ENCODE measurements at places on chromosomes 2 and 18.

DNA sequence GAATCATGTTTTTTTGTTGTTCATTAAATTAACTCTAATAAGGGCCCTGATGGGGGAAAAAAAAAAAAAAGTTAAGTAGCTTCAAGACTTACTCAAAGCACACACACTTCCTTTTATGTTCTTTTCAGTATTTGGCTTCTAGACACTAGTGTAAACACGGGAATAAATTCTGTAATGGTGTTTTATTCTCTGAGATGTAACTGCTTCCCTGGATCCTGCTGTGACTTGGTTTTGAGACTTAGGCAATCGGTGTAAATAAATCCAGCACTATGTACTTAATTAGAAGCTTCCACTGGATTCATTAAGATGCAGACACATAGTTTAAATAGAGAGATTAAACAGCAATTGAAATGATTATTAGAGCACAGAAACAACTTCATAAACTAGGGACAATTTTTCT, 26.1 kb upstream of the AP1S3 start:
- no peak for ATAC-seq

DNA sequence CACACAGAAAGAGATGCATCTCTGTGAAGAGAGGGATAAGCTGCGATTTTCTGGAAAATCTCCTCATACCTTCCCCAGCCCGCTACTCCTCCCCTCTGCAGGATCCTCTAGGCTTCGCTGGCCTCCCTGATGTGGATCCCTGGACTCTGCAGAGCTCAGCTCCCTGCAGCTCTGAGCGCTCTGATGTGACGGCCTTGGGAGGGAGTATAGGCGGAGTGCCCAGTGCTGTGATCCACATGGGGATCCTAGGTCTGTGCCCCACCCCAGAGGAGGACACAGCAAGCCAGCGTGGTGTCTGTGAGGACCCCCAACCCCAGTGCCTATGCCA, 111.0 kb downstream of the GYPC start:
- ATAC-seq: no peak

DNA sequence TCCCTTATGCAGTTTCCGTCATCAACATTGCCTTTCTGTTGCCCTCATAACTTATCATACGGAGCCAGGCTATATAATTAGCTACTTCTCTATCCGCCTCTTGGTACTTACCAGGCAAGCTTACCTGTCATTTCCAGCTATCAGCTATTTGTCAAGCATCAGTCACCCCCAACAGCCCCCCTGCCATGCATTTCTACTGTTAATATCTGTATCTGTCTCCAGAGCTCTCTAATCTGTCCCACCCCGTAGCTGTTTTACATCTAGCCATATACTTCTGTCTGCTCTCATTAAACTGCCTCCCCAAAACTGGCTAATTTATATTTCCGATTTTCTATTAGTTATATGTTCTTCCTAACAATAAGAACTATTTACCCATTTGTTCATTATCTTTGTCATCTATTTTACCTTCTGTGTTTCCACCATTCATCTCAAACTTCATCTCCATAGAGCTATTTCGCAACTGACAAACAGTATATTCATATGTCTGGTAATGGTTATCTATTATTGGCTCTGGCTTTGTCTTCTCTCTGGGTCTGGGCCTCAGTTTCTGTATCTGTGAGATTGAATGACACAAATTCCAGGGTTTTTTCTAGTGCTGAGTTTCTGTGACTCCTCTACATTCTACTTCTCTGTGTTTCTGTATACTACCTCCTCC, 9.6 kb downstream of the EMX1 start:
- no peak for ATAC-seq

- ATAC-seq: no peak
Observed at GRCh38 chr2:122864728-122865127, 1109.3 kb downstream of the TSN start.

DNA sequence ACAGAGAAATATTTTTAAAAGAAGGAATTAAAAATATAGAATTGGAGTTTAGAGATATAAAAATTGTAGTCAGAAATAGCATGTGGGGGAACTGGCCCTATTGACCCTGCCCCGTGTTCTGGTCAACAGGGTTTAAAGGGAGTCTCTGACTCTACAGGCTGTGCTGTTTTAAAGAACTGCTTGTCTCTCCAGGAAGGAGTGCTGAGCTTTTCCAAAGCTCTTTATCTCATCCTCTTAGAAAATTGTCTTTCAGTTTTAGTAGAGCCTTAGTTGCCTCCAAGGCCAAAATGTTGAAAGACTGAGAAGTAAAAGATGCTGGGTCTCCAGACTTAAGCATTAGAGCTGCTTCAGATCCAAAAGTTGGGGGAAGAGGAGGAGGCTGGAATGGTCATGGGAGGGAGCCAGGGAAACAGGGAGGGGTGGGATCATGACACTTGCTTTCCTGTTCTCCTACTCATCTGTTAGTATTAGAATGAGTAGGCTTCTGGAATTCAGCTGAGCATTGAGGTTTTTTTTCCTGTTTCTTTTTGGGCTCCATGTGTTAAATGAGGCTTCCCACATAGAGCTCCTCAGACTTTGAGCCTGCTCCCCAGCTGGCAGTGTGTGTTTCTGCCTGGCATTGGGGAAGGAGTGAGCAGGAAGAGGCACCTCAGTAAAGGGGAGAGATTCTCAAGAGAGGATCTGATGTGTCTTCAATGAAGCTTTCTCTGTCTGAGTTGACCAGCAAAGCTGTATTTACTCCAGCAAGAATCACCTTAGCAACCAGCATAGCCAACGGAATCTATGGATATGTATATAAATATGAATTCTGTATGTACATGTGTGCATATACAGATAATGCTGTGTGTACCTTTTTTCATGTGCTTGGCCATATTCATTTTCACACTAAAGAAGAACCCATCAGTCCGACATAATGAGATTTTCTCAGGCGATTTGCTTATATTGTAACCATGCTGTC, 186.8 kb upstream of the FBXO11 start:
- peak; percentile 51 for ATAC-seq

GRCh38 chr2:203341741-203342310, 13.6 kb downstream of the ABI2 start:
- no peak for ATAC-seq

GRCh38 chr18:34786162-34786741, 76.2 kb downstream of the DTNA start:
- no peak for ATAC-seq

GRCh38 chr18:74832999-74833398, 235.3 kb downstream of the ZNF407 start:
- no peak for ATAC-seq

GRCh38 chr2:234487356-234487755, 9.5 kb downstream of the ARL4C start:
- ATAC-seq: no peak

DNA sequence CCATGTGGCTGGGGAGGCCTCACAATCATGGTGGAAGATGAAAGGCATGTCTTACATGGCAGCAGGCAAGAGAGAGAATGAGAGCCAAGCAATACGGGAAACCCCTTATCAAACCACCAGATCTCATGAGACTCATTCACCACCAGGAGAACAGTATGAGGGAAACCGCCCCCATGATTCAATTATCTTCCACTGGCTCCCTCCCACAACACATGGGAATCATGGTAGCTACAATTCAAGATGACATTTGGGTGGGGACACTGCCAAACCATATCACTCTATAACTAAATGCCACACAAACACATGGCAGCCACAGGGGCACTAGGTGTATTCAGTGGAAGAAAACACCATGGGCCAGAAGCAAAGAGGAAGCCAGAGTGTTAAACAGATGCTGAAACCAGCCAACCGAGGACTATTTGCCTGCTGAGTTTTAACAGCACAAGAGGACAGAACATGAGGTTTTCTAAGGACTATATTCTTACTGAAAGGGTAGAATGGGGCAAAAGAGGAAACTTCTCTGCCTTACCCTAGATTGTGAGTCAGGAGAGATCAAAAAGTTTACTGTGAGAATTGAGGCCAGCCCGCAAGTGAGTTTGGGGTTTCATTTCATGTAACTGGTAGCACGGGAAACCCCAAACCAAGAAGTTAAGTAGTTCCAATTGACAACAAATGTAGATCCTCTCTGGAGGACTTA, 49.2 kb downstream of the SIGLEC15 start:
- no peak for ATAC-seq

DNA sequence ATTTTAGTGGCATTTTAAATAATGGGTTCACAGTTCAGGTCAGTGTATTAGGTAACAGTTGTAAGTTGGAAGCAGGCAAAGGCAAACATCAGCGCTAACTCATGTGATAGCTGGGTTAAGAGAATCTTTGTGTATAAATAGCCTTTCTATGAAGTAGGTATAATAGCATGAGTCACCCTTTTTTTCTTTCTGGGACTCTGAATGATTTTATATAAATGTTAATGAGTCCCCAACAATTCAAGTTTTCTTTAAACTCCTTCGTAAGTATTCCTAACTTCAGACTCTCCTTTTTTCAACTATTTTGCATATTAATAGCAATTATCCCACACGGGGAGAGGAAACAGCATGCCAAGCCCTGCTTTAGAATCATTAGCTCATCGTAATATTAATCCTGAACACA, 384.3 kb downstream of the PIK3C3 start:
- no peak for ATAC-seq

DNA sequence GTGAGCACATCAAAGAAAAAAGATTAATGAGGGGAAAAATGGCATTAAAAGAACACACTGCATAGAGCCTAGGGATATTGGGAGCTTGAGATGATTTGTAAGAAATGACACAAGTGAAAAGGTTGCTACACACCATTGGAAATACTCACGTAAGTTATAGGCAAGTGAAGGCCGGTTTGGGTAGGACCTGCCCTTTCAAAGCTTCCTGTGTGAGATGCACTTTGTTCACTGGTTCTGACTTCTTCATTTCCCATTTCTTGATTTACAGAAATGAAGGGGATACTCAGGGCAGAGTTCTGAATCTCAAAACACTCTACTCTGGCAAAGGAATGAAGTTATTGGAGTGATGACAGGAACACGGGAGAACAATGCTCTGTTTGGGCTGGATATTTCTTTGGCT, at the start of gene IL18RAP:
TSS of gene IL18RAP (plus strand) at position 251 of the 400 bp plus-strand sequence. CDS start at position 369, 118 bp downstream.
- ATAC-seq: no peak

- ATAC-seq: peak; percentile 42
Observed at GRCh38 chr2:126970583-126970982, 71.9 kb downstream of the TEX51 start.

DNA sequence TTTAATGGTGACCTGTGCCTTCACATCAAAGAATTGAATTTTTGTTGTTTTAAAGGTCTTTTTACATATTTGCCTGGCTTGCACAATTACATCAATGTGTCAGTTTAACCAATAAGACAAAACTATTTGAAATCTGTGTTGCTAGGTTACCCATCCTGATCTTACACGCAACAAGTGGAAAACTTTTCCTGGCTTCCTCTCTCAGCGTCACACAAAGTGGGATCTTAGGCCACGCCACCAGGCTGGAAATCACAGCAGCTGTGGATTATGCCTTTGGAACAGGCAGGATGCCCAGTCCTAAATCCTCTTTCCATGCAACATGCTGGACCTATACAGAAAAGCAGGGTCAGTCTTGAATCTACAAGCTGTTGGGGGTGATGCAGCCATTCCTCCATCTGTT, 298.2 kb upstream of the HNRNPA3 start:
- no peak for ATAC-seq

- no peak for ATAC-seq
Observed at GRCh38 chr18:52995875-52996274, 655.9 kb downstream of the DCC start.

DNA sequence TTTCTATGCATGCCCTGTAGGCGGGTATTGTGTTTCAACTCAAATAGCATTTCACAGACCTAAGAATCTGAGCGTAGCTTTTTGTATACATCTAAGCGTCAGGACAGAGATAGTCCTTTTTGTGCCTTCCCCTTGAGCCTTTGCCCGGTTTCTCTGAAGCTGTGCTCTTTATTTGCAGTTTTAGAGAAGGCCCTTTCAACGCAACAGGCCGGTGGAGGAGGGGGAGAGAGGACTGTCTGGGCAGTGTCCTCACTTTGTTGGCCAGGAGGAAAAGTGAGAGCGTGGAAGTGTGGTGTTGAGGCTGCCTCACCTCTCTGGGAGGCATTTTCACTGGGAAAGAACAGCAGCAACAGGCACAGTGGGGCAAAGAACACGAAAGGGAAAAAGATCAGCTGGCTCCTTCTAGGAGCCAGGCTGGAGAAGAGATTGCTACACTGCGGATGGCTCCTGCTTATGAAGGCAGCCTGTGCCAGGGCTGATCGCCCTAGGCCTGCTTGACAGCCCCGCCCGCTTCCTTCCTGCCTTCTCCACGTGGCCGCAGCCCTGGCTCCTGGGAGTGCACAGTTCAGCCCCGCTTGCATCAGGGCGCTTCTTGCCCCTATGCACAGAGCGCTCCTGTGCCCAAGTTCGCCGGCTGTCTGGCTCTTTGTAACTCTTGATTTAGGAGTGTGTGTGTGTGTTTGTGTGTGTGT, 195.6 kb upstream of the POU3F3 start:
- ATAC-seq: peak; percentile 84

DNA sequence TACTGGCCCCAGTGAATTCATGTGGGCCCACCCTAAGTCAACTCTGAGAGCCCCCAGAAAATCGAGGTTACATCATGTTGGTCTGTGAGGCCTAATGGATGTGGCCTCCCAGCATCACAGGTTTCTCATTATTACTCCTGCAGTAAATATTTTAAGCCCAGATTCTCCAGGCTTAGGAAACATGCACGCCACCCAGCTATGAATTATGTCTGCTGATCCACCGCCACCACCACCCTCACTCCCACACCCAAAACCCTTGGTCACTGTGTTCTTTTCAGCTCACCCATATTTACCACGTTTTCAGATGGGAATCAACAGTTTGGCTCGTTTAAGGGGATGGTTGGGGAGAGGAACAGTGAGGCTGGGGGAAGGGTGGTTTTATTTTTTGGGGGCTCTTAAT, 128.6 kb downstream of the NCK2 start:
- no peak for ATAC-seq

DNA sequence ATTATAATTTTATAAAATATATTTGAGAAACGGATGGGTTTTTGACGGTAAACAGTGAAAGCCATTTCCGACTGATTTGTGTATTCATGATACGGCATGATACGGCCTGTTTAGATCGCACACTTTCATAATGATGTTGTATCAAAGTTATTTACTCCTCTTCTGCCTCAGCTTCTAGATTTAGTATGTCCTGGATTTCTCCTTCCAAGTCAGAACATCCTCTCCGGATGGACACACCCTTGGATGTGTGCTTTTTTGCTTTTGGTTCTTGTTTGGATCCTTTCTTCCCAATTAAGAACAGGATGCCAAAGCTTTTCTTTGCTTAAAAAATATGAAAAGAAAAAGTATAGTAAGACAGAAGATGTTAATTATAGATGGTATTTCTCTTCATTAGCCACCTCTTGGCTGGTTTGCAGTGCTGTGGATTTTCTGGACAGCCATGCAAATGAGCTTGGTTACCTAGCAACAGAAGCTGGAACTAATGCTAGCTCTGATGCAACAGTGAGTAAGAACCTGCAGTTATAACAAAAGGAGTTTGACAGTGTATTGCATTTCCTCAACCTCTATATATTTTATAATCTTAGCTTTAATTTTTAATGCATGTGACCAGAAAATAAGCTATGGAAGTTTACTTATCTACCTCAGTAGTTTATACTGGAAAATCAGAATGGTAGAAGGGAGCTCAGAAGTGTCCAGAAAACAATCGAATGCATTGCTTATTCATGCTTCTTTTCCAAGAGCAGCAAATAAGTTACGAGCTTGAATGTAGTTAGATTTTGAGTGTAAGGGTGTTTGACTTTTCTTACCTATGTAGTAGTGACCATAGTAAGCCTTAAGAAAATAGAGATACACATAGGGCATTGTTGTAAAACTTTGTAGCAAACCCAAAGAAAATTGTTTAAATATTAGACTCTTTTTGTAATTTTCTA, 27.9 kb downstream of the RMND5A start:
- no peak for ATAC-seq

GRCh38 chr2:28327581-28327955, 65.1 kb upstream of the FOSL2 start:
- no peak for ATAC-seq

GRCh38 chr18:49368876-49369440, 91.5 kb downstream of the DYM start:
- ATAC-seq: no peak

GRCh38 chr2:181258720-181259119, 198.5 kb upstream of the ITGA4 start:
- no peak for ATAC-seq
